ENCODE measurements at places on chromosomes 1 and 21.

- DNase-seq, result no peak
These were observed 207.5 kb downstream of the KCNT2 start for GRCh38 chr1:196400478-196401451.

DNA sequence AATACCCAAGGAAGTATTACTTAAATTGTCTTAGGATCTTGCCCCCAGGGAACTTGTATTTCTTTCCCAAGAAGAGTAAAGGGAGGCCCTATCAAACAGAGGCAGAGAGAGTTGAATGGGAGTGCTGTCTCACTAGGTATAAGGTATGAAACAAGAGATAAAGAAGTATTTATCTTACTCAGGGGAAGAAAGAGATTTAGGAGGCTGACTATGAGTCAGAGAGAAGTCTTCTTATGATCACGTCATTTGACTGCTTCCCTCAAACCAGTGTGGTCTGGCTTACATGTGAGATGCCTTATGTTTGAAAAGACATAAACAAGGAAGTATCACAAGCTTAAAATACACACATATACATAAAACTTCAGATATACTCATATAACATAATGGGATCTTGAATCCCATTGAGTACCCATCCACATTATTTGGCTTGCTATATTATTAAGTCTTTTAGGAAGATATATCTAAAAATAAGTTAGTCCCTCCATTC lies 29.6 kb downstream of the DUSP10 start:
- peak; percentile 35 for DNase-seq

- no peak for DNase-seq
These were observed 8.9 kb downstream of the MFAP2 start for GRCh38 chr1:16971341-16972188.

GRCh38 chr1:227785094-227785804 lies 30.2 kb upstream of the PRSS38 start:
- no peak for DNase-seq

DNA sequence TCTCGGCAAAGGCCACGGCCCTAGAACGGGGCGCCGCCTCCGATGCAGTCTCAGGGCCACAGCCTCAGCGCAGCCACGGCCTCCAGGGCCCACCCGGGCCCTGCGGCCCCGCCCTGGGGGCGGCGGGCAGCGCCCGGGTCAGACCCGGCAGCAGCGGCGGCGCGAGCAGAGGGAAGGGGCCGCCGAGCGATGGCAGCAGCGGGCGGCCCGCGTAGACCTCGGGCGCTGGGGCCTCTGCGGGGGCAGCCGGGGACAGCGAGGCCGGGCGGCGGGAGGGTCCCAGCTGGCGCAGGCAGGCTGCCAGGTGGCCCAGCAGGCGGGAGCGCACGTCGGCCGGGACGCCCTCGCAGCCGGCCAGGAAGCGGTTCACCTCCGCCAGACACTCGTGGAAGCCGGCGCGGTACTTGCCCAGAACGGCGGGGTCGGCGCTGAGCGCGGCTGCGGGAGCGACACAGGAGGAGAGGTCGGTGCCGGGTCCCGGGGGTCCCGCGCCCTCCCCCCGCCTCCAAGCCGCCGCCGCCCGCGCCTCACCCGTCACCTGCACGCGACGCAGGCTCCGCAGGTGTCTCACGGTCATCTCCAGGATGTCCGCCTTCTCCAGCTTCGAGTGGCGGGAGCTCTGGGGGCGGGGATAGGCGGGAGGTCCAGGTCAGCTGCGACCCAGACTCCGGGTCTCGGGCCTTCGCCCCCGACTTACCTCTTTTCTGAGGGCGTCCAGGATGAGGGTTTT lies 737 bp downstream of the HES4 start:
- no peak for DNase-seq

GRCh38 chr1:84936116-84936810 lies 43.3 kb upstream of the LPAR3 start:
- DNase-seq, result peak; percentile 40

GRCh38 chr1:19222979-19223824 lies 13.1 kb upstream of the UBR4 start:
- DNase-seq, result no peak

GRCh38 chr21:29433366-29434059 lies 134.8 kb downstream of the BACH1 start:
- DNase-seq, result no peak

DNA sequence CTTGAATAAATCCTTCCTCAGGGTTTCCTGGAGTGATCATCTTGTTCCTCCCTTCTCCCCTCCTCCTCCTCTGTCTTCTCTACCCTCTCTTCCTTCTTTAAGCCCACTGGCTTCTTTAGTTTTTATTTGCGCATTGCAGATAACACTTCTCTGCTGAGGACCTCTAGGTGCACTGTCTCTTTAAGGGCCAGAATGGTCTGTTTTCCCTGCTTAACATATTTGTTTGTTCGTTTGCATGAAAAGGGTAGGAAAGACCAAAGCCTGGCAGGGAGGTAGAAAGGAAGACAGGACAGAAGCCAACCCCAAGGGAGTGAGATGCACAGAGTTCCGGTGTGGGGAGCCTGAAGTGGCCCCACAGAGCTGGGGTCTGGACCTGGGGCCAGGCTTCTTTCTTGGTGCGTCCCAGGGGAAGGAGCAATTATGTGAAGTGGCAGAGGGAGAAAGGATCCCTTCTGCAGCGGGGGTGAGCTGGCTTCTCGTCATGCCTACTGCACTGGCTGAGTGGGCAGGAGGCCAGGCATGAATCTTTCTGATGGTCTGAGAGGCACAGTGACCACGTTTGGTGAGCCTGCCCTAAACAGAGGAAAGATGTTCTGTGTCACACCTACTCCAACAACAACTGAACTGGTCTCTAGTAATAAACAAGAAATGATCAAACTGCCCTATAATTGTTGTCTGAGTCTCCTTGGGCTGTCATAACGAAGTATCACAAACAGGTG lies 232.7 kb downstream of the KCNJ6 start:
- no peak for DNase-seq

GRCh38 chr21:16640297-16641027 lies 872.4 kb upstream of the CXADR start:
- no peak for DNase-seq

DNA sequence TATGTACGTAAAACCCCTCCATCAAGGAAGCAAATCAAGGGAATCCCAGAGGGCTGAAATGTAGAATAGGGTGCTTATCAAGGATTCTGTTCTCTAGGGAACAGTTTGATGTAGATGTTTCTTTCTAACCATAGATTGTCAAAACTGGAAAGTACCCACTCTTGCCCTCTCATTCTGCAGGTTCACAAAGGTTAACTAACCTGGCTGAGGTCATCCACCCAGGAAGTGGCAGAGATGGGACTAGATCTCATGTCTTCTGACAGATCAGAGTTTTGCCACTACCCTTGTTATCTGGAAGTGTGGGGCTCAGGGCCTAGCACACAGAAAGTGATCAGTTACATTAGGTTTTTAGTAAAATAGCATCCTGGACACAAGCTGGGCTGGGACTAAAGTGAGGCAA lies 47.4 kb downstream of the GFI1 start:
- no peak for DNase-seq

DNA sequence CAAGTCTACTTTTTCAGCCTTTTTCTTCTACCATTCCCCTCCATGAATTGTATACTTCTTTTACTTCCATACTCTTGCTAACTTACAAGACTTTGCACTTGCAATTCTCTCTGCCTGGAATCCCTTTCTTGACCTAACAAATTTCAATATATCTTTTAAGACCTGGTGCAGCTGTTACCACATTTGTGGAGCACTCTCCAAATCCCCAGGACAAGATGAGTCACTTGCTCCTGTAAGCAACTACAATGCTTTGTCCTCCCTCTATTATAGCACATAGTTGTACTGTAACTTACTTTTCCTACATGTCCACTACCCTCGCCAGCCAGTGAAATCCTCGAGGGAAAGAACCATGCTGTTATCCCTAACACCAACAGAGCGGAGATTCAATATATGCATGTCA lies 43.1 kb downstream of the WARS2 start:
- DNase-seq, result no peak

All from activated CD4-positive, alpha-beta T cell treated with anti-CD3 and anti-CD28 coated beads for 4 hours (primary cell).